CD4-positive, alpha-beta memory T cell (primary cell): ENCODE measurements at places on chromosomes 3 and 15. TPM values are rescaled to one million over a fixed set of nuclear protein-coding genes. Genes with fewer than 3 reads are reported as not detected.

The NR1I2 gene
- total RNA-seq = 0.49 TPM

The INTS14 gene
- 35.3 TPM for total RNA-seq

The GP9 gene
- total RNA-seq = not detected

The KCNMB3 gene
- total RNA-seq = 1.7 TPM

The CCR3 gene
- total RNA-seq = 0.29 TPM

The CLN6 gene
- 15.6 TPM for total RNA-seq

The AADACL2 gene
- total RNA-seq = not detected

The ADCY5 gene
- total RNA-seq = not detected

The EXD1 gene
- total RNA-seq = not detected

The CELSR3 gene
- 3.5 TPM for total RNA-seq

DNA sequence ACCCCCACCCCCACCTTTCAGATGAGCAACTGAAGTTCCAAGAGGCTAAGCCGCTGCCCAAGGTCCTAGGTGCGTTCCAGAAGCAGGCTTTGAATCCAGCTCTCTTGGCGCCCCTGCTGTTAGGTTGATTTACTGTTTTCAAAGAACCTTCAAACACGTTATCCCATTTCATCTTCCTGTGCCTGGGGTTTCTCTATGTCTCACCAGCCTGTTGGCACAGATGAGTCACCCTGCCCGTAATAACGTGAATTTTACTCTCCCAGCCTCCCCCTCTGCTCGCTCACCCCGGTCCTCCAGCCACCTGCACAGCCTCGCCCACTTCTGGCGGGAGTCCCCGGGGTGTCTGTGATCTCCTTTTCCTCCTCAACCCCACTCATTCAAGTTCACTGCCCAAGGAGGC, 13.0 kb upstream of the TSEN2 start:
- no peak overlapping the region for H3K4me3 ChIP-seq
- no peak overlapping the region for H3K27ac ChIP-seq
- H3K4me1 ChIP-seq = peaks cover 5% of the 10 kb centered on the region

- peaks cover 4% of the 10 kb centered on the region for H3K4me1 ChIP-seq
- H3K4me3 ChIP-seq = no peak overlapping the region
- H3K27ac ChIP-seq = no peak overlapping the region
- no peak for DNase-seq
- no peaks in the 10 kb centered on the region for H3K36me3 ChIP-seq
Measured at GRCh38 chr15:57305009-57305408, 71.3 kb upstream of the CGNL1 start.

- no peaks in the 10 kb centered on the region for H3K4me1 ChIP-seq
- no peak overlapping the region for H3K4me3 ChIP-seq
- H3K27me3 ChIP-seq = no peaks in the 10 kb centered on the region
Measured at GRCh38 chr3:30012941-30013543, 593.4 kb upstream of the TGFBR2 start.

GRCh38 chr3:49616491-49616941, 57.6 kb upstream of the APEH start:
- no peak overlapping the region for H3K4me3 ChIP-seq
- H3K4me1 ChIP-seq = no peaks in the 10 kb centered on the region
- no peak for DNase-seq
- H3K27me3 ChIP-seq = no peaks in the 10 kb centered on the region

DNA sequence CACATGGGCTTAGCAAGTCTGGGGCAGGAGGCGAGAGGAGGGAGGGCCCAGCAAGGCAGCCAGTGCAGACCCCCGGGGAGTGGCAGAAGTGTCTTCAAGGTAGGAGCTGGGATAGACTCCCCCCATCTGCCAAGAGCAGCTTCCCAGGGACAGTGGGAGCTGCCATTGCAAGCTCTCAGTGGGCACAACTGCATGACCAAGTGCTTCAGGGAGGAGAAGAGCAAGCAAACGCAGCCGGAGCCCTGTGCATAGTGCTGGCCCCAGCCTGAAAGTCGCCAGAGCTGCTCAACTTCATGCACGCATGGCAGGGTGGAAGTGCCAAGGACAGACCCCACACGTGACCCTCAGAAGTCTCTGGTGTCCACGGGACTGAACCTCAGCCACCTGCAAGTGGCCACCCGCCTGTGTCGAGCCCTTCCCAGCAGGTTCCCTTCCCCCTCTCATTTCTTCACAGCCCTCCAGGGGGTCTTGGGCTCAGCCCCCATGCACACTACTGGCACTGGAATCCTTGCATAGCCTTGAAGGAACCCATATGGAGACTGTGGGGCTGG, 89.4 kb downstream of the PLXNA1 start:
- H3K4me3 ChIP-seq = no peak overlapping the region
- no peaks in the 10 kb centered on the region for H3K27me3 ChIP-seq
- no peak for DNase-seq
- no peaks in the 10 kb centered on the region for H3K4me1 ChIP-seq
- H3K27ac ChIP-seq = no peak overlapping the region

DNA sequence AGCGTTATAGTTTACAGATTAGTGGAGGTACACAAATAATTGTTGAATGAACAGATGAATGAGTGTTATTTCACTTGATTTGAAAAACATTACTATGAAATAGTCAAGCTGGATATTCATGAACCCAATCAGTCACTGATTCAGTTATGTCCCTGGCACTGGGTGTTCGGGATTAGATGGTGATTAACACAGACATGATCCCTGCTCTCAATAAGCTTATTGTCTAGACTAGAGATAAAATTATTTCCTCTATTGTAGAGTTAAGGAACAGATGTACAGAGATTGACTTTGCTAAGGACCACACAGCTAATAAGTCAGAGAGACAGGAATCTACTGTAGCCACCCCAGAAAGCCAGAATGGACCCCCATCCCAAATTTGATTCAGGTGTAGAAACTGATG, 963 bp downstream of the GRAMD1C start:
- H3K36me3 ChIP-seq = no peaks in the 10 kb centered on the region
- no peak for DNase-seq
- H3K27me3 ChIP-seq = no peaks in the 10 kb centered on the region
- no peak overlapping the region for H3K4me3 ChIP-seq

GRCh38 chr3:187172929-187173328, 24.4 kb upstream of the RTP1 start:
- no peak for DNase-seq
- no peaks in the 10 kb centered on the region for H3K36me3 ChIP-seq
- H3K4me3 ChIP-seq = no peak overlapping the region
- H3K27me3 ChIP-seq = no peaks in the 10 kb centered on the region
- H3K4me1 ChIP-seq = peaks cover 5% of the 10 kb centered on the region

- H3K4me3 ChIP-seq = no peak overlapping the region
- H3K36me3 ChIP-seq = no peaks in the 10 kb centered on the region
- H3K27ac ChIP-seq = no peak overlapping the region
- no peak for DNase-seq
- H3K27me3 ChIP-seq = no peaks in the 10 kb centered on the region
- no peaks in the 10 kb centered on the region for H3K4me1 ChIP-seq
Measured at GRCh38 chr3:13638927-13639326, 90.0 kb downstream of the FBLN2 start.

DNA sequence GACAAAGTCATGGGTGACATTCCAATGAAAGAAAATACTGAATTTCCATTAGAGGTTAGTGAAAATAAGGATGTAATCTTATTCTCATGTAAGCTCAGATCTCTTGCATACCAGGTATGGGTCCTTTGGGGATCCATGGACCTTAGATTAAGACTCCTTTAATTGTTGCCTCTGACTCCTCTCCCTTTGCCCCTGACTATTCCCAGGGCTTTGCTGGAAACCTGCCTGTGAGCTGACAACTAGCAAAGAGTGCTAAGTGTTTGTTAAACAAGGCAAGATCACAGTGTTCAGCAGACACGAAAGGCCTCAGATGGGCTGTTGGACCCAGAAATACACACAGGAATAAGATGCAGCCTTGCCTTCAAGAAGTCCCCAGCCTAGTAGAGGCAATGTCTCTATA, 32.1 kb downstream of the ACKR2 start:
- DNase-seq = no peak
- H3K4me1 ChIP-seq = no peaks in the 10 kb centered on the region
- H3K36me3 ChIP-seq = no peaks in the 10 kb centered on the region
- H3K4me3 ChIP-seq = no peak overlapping the region
- no peak overlapping the region for H3K27ac ChIP-seq
- no peaks in the 10 kb centered on the region for H3K27me3 ChIP-seq

DNA sequence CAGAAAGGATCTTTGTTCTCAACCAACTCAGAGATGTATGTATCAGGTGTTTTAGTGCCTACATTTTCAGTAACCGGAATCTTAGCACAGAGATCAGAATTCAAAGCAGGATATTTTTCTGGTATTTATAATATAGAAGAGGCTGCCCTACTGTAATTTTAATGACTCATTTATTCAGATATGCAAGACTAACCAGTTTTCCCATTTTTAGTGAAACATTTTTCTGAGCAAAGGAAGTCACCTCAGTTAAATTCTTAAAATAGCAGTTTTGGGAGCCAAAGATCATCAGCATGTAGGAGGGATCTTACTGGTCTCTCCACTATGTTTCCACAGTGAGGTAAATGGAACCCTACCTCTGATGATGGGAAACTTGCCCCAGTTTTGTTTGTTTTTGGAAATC, 42.0 kb downstream of the SRP14 start:
- H3K4me1 ChIP-seq = no peaks in the 10 kb centered on the region
- no peaks in the 10 kb centered on the region for H3K27me3 ChIP-seq
- no peak overlapping the region for H3K27ac ChIP-seq
- H3K36me3 ChIP-seq = peaks cover 6% of the 10 kb centered on the region
- no peak for DNase-seq
- no peak overlapping the region for H3K4me3 ChIP-seq

- no peaks in the 10 kb centered on the region for H3K4me1 ChIP-seq
- peak; percentile 51 for DNase-seq
- no peak overlapping the region for H3K4me3 ChIP-seq
- peaks cover 27% of the 10 kb centered on the region for H3K36me3 ChIP-seq
- no peak overlapping the region for H3K27ac ChIP-seq
Measured at GRCh38 chr3:38479431-38480092, 16.6 kb upstream of the EXOG start.

GRCh38 chr3:177431525-177432176, 234.4 kb upstream of the TBL1XR1 start:
- H3K27me3 ChIP-seq = no peaks in the 10 kb centered on the region
- peaks cover 17% of the 10 kb centered on the region for H3K4me1 ChIP-seq
- no peak overlapping the region for H3K4me3 ChIP-seq
- no peak for DNase-seq
- no peaks in the 10 kb centered on the region for H3K36me3 ChIP-seq
- H3K27ac ChIP-seq = no peak overlapping the region

DNA sequence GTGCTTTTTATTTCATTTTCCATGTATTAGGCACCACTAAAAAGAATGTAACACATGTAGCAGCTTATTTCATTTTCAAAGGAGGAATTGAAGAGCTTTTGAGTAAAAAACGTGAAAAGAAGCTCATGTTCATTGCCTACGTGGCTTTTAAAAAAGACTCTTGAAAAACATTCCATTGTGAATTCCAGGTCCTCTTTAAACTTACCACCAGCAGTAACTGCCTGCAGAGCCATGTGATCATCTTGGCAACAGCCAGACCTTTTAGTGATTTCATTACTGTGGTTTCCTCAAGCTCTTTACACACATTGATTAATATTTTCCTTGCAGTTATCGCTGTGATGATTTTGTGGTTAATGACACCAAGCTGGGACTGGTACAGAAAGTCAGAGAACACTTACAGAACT, 43.8 kb upstream of the FBXL22 start:
- H3K27ac ChIP-seq = peak overlapping the region; percentile 9
- no peak overlapping the region for H3K4me3 ChIP-seq
- DNase-seq = no peak
- H3K36me3 ChIP-seq = peaks cover 10% of the 10 kb centered on the region
- peaks cover 42% of the 10 kb centered on the region for H3K4me1 ChIP-seq

DNA sequence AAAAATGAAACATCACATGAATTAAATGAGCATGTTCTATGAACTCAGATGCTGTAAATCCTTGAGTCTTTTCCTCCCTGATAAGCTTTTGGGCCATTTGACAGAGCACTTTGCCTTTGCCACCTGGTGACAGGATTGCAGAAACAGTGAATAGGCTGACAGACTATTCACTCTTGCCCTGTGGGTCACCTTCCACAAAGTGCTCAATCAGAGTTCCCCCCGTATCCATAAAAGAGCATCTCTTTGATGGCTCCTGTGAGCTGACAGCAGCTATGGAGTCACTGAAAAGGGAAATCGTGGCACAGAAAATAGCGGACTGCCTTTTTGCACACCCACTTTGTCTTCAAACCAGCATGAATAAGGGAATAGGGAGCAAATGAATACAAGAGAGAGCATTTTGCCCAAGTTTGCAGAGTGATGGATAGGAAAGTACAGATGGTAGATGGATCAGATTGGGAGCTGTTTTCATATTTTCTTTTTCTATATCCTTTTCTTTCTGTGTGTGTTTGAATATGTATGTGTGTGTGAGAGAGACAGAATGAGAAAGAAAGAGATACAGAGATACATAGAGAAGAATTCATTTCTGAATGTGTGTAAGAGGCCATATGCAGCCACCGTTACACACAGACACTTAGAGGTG, 37.8 kb upstream of the GOLM2 start:
- H3K27ac ChIP-seq = no peak overlapping the region
- DNase-seq = no peak
- no peaks in the 10 kb centered on the region for H3K36me3 ChIP-seq

DNA sequence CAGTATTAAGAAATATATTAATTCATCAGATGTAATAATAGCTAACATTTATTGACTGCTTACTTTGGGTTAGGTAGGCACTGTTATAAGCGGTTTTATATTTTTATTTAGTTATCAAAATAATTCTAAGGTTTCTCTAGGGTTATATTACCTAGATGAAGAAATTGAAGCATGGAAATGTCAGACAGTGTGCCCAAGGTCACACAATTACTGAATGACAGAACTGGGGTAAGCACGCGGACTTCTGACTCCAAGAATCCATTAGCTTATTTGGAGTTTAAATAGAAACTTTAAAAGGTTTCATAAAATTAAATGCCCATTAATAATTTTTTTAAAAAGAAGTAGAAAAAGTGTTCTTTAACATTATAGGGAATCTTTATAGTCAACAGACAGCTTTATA, 74.3 kb downstream of the CALML4 start:
- no peak overlapping the region for H3K4me3 ChIP-seq
- no peaks in the 10 kb centered on the region for H3K36me3 ChIP-seq
- no peak overlapping the region for H3K27ac ChIP-seq
- H3K4me1 ChIP-seq = no peaks in the 10 kb centered on the region

GRCh38 chr15:76903251-76903681, 1.9 kb downstream of the SCAPER start:
- H3K4me3 ChIP-seq = no peak overlapping the region
- DNase-seq = peak; percentile 22
- no peak overlapping the region for H3K27ac ChIP-seq
- H3K36me3 ChIP-seq = no peaks in the 10 kb centered on the region

DNA sequence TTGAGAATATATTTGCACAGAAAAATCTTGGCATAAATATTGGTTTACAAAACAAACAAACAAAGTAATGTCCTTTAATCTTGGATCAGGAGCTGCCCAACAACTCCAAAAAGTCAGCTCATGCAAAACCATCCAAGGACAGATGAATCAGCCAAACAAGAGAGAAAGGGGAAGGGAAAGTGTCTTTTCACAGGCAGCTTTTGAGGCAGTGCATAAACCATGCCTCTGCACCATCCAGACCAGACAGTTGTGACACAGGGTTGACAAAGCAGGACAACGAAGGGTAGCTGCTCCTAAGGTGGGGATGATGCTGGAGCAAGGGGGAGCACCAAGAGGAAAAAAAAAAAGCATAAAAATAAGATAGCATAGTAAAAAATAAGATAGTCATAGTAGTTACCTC, 8.7 kb downstream of the CD86 start:
- no peaks in the 10 kb centered on the region for H3K4me1 ChIP-seq
- no peak overlapping the region for H3K27ac ChIP-seq
- DNase-seq = no peak
- H3K4me3 ChIP-seq = no peak overlapping the region
